CD4-positive, alpha-beta T cell treated with Interleukin-1 beta for 1 hour (primary cell): ENCODE measurements at places on chromosomes 6 and 20.

GRCh38 chr6:66226109-66226508 is 519.1 kb upstream of the EYS start:
- no peak for DNase-seq

- DNase-seq: no peak
Observed at GRCh38 chr6:37473364-37474095, 26.2 kb downstream of the CCDC167 start.

DNA sequence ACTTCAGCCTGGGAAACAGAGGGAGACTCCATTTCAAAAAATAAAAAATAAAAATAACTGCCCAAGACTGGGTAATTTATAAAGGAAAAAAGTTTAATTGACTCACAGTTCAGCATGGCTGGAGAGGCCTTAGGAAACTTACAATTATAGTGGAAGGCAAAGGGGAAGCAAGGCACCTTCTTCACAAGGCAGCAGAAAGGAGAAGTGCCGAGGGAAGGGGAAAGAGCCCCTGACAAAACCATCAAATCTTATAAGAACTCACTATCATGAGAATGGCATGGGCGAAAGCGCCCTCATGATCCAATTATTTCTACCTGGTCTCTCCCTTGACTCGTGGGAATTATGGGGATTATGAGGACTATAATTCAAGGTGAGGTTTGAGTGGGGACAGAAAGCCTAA is 95.5 kb upstream of the LGSN start:
- DNase-seq: no peak

DNA sequence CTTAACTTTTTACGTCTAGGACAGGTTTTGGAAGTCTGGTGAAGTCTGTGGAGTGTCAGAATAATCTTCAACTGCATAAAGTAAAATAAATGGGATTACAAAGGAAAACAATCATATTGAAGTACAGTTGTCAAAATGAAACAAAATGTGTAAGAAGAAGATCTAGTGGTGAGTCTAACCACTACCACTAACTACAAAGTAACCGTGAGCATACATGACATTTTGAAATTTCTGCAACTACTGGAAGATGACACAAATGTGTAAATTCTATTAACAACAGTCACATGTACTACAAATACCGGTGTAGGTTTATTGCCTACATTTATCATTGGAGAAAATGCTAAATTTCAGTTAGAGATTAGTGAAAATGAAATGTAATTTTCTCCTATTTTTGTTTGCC is 29.7 kb downstream of the VPS52 start:
- no peak for DNase-seq

DNA sequence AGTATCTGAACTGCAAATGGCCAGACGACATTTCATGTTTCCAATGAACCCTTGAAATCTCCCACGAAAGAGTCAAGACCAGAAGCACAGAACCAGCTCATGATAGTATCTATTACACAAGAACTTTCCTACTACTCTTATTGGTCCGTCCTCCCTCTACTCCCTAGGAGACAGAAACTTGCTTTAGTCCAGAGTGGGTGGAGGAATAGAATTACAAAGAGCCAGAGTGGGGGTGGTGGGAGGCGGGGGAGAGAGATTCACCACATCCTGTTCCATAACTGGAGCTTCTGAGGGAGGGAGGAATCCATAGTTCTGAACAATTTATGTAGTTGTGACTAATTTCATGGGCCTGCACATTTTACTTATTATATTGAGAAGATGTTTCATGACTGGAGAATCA is 18.5 kb upstream of the WFDC10A start:
- no peak for DNase-seq

GRCh38 chr6:75205776-75206575 is at the start of gene COL12A1:
Gene COL12A1 (minus strand): TSS chr6:75206053. CDS start chr6:75202792, 3,261 bp downstream.
- no peak for DNase-seq

- DNase-seq: no peak
Observed at GRCh38 chr6:169190970-169191369, 62.7 kb downstream of the THBS2 start.

- no peak for DNase-seq
Observed at GRCh38 chr6:39982720-39983119, 48.5 kb upstream of the MOCS1 start.

- DNase-seq: no peak
Observed at GRCh38 chr6:121305957-121306607, 28.2 kb downstream of the TBC1D32 start.

DNA sequence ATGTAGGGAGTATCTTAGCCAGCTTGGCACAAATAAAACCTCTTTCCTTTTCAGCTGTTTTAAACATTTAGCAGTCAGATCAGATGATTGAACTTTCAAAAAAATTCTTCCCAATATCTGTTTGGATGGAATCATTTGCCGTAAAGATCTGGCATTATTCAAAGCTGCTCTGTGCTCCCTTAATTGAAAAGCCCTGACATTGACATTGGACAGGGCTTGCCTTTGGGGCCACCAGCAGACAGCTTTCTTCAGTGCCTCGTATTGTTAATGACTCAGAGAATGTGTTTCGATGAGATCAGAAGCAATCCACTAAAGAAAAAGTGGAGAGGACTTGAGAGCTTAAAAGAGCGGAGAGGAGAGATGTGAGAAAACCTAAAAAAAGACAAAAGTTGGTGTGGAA is 343.5 kb downstream of the NRN1 start:
- DNase-seq: no peak

DNA sequence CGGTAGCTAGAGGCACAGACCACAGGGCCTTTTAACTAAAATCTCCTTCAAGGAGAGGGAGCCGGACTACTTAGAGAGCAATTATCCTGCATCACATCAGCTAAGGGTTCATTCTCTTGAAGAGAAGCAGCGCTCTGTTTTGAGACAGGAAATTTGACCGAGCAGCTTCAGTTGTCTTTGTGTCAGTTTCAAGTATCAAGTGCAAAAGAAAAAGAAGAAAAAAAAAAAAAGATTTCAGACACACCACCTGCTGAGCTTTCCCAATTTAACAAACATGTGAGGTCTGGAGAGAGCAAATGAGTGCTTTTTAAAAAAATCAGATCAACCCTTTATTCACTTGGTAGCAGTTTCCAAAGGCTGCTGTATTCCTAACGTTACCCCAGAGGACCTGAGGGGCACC is 273.5 kb upstream of the POU3F2 start:
- DNase-seq: no peak

DNA sequence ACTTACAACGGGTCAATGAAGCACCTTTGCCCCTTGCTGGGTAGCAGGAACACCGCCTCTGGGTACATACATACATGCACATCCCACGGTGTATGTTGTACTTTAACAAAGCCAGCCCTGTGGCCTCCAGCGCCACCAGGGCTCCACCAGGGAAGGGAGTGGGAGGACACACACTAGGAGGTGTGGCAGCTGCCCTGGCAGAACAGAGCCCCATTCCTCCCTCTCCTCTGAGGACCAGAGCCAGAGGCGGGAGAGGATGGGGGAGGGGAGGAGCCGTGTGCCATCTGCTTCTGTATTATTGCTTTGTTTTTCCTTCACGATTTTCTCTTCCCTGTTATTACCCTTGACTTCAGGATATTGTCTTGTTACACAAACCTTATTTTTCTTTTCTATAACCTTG is 105.8 kb upstream of the TRAF3IP2 start:
- DNase-seq: no peak
